Coronary artery (tissue), 2 donors: ENCODE measurements at places on chromosomes 4 and X.

DNA sequence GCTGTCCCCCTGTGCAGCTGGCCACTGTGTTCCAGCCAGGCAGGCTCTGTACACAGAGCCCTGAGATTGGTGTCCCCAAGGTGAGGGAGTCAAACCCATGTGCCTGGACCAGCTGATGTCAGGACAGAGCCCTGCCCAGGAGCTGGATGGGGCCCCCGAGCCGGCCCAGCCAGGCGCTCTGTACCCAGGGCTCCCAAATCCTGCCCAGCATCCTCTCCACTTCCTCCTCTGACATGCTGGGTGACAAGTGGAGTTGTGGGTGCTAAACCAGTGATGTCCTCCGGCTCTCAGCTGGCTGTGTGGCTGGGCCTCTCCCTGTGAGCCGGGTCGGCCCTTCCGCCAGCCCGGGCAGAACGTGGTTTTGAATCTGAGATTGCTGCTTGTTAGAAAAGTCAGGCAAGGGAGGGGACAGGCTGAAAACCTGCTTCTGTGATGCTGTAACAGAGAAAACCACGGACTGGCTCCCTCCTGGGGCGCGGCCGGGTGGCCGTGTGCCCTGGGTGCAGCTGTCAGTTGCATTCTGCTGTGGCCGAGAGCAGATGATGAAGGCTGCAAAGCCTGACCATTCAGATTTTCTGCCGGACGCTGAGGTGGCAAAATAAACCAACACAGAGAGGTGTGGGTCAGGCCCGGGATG lies 7.9 kb upstream of the CPLX1 start:
- no peak for DNase-seq

DNA sequence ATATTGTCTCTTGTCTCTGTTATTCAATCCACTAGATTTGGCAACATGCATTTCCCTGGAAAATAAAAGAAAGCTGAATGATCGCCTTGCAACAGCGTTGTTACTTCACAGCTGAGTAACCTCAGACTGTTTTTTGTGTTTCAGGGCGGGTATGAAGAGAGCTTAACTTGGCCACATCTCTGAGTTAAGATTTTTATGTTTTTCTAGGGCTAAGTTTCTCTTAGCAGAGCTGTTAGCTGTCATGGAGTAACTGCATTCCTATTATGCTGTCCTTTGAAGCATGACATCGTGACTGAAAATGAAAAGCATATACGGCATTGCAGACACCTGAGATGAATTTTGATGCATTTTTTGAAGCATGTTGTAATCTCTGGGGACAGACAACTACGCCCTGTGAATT lies 1798.9 kb downstream of the PCDH7 start:
- DNase-seq, result no peak

GRCh38 chrX:34859191-34859590 lies 83.4 kb upstream of the FAM47B start:
- DNase-seq, result no peak

GRCh38 chr4:5018096-5018495 lies 1.2 kb downstream of the CYTL1 start:
- DNase-seq, result no peak

- DNase-seq, result no peak
Measured at GRCh38 chr4:168221301-168221700, 97.3 kb downstream of the DDX60 start.

DNA sequence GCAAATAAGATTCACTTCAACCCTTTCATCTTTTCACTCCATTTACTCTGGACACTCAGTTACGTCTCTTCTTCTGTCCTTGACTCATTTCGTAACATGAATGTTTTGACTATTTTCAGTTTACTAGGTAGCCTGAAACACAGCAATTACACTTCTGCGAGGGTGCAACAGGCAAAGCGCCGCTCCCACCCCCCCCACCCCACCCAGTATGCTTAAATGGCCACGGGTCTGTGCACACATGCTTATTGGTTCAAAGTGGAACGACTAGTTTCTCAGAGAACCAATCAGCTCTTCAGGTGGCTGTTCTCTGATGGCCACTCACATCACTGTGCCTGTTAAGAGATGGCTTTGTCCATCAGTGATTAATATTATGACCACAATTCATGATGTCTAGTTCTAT lies 3.5 kb downstream of the BEND4 start:
- no peak for DNase-seq

- DNase-seq, result no peak
Measured at GRCh38 chrX:105636667-105637066, 185.7 kb upstream of the NRK start.

- no peak for DNase-seq
Measured at GRCh38 chrX:72306851-72307645, 1.3 kb upstream of the CITED1 start.

- DNase-seq, result no peak
Measured at GRCh38 chr4:147465461-147465860, 15.4 kb upstream of the EDNRA start.

DNA sequence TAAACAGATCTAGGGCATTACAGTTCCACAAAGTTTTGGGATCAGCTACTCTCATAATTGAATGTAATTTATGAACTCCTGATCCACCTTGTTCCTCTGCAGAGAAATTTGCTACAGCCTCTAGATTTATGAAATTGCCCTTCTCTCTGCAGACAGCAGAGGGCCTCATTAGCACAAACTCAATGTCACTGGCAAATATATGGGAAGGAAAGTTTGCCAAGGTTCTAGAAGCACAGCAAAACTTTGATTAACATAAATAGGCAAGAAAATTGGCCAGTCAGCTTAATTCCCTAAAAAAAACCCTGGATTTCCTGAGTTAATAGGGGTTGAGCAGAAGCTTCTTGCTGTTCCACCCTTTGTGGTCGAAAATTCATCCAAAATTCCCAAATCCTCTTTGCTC lies 31.5 kb downstream of the PRPS1 start:
- DNase-seq, result peak; percentile 17

- DNase-seq, result no peak
Measured at GRCh38 chr4:149784018-149784417, 31.6 kb downstream of the IQCM start.

DNA sequence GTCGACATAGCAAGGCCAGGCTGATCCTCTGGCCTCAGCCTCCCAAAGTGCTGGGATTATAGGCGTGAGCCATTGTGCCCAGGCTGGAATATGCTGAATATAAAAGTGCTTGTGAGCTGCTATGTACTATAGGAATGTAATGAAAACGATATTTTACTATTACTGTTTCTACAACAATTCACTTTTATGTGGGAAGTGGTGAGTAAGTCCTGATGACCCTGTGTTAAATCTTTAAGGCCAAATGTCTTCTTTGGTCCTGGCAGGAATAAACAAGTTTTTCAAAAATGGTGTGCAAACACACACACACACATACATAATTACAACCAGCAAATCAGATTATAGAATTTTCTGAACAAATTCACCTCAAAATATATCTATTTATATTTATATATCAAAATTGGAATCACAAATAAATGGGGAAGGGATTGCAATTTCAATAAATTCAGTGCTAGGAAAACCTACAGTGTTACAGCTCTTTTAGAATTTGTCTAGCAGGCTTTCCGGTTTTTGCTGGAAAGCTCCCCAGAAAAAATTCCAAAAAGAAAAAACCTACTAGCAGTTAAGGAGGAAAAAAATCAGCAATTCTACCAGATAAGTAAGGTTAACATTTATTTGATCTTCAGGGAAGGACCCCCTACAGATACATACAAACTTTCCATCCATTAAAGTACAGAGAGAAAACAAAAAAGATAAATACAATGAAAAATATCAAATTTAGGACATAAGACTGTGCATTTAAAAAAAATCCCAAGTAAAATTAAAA lies 17.9 kb downstream of the SMIM14 start:
- DNase-seq, result no peak

- peak; percentile 75 for DNase-seq
Measured at GRCh38 chr4:157220371-157220881, at the start of gene GRIA2. TSS of gene GRIA2 (plus strand) at chr4:157220728. CDS start at chr4:157221043, 315 bp downstream.

DNA sequence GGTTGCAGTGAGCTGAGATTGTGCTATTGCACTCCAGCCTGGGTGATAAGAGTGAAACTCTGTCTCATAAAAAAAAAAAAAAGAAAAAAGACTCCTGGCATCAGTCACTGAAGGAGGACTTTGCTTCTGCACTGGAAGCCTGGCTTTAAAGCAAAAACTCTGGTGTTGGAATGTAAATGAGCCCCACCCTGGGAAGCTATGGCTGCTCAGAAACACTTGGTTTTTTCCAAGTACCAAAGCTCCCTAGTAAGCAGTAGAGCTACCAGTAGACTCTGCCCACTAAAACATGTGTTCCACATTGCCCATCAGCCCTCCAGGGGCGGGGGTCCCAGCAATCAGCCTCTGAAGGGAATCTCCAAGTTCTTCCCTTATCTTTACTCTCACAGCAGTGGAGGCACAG lies 154.4 kb downstream of the SHROOM3 start:
- DNase-seq, result no peak

DNA sequence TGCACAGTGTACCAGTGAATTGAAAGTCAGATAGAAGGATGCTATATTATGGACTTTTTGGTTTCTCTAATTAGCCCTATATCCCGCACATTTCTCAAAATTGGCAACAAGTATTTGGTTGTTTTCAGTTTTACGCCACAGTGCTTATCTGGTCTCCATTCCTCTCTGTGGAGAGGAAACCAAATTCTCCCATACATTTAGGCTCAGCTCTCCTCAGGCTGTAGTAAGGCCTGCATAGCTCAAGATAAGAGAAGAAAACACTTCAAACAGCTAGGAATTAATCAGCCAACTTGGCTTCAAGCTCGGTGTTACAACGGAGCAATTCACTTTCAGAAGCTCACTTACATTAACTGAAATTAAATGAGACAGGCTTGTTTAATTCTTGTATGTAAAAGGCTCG lies 263.2 kb downstream of the PDHA2 start:
- DNase-seq, result no peak

- DNase-seq, result no peak
Measured at GRCh38 chr4:119537586-119537985, 91.0 kb downstream of the PDE5A start.

- no peak for DNase-seq
Measured at GRCh38 chr4:112859456-112860184, 189.8 kb upstream of the ANK2 start.

- no peak for DNase-seq
Measured at GRCh38 chr4:47213539-47213938, 182.2 kb downstream of the GABRB1 start.

DNA sequence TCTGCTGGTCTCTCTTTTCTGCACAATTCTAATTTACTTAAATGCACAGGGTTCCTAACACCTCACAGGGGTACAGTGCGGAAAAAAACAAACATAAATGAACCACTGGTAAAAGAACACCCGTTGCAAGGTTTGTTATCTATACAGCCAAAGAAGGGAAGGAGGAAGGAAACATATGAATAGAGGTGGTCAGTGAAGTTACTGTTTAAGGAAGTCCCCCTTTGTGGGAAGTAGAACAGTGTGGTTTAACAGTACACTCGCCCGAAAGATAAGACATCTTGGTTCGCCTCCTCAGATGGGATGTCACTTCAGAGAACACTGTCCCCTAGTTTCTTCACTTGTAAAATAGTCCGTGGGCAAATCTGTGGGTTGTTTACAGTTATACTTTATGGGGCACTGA lies 57.5 kb downstream of the TEC start:
- DNase-seq, result no peak

DNA sequence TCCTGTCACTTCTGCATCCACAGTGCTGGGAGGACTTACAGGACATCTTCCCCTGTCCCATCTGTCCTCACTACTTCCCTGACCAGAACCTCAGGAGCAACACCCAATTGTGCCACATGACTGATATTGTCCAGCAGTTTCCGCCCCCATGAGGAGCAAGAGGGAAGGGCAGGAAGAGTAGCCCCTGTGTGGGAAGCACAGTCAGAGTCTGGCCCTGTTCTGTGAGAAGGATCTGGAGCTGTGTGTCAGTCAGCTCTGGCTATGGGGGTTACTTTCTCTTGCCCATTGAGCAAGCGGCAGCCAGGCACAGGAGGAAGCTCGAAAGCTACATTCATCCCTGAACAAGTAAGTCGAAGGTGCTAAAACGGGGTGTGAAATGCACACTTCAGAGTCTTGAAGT lies 14.8 kb upstream of the TRIM60 start:
- DNase-seq, result no peak

DNA sequence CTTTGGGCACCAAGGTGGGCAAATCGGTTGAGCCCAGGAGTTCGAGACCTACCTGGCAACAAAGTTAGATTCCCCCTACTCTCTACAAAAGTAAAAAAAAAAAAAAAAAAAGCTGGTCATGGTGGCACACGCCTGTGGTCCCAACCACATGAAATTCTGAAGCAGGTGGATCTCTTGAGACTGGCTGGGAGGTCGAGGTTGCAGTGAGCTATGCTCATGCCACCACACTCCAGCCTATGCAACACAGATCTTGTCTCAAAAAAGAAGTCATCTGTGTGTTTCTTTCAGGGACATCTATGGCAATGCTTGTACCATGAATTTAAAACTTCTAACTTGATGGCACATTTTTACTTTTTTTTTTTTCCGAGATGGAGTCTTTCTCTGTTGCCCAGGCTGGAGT lies 55.3 kb downstream of the UGT2A2 start:
- DNase-seq, result no peak

- DNase-seq, result no peak
Measured at GRCh38 chr4:107806196-107806595, 18.5 kb upstream of the SGMS2 start.

DNA sequence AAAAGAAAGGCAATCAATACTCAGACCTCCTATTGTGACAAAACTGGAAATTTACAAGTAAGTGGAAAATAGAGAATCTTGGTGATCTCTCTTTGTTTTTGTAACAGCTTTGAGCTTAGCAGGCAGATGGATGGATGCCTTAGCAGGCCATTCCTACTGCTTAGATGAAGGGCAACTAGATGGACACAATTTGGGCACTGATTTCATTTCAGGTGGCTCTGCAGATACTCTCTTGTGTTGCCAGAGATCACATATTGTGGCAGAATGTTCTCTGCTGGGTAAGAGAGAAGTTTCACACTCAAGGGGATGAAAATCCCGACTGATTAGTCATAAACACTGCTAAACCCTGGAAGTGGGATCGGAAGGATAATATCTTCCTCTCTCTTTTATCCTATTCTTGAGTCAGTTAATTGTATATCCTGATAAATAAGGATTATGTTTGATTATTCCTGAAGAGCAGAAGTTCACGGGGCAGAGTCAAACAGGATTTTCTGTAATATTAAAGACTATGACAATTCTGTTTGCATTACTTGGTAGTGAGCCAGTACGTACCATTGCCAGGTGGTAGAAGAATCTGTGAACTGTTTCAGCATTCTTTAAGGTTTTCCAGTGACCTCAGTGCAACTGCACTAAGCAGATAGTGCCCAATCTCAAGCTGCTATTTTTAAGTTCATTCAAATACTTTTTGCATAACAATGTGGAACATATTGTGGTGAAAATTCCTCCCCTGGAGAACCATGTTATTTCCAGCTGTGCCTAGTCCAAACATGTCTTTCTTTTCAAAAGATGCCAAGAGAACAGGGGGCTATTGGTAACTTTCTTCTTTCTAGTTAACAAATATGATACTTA lies 974.3 kb downstream of the FSTL5 start:
- DNase-seq, result no peak

DNA sequence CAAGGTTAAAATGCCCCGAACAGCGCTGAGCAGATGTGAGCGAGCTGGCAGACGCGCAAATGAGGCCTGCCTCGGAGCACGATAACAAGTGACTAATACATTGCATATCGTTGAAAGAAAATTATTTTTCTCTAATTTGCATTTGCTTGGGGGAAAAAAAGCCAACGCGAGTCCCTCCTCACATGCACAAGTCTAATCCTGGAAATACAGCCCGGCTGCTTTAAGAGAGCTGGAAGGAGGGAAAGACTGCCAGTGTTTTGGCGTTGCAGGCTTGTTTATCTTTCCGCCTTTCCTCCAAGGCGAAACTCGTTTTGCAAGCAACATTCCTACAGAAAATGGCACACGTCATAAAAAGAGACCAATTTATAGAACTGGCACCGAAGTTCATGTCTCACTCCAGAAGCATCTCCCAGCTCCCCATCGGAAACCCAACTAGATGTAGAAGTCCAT lies 12.6 kb downstream of the BCOR start:
- DNase-seq, result no peak

- DNase-seq, result no peak
Measured at GRCh38 chr4:17722356-17722700, 59.1 kb downstream of the FAM184B start.
